ENCODE measurements at places on chromosomes 1 and 21. TPM values are rescaled to one million over a fixed set of nuclear protein-coding genes. Genes with fewer than 3 reads are reported as not detected.

- peak overlapping the region; percentile 62 for H3K27ac ChIP-seq
- peaks cover 16% of the 10 kb centered on the region for H3K4me1 ChIP-seq
- DNase-seq, result peak; percentile 24
- H3K4me3 ChIP-seq, result no peak overlapping the region
- no peaks in the 10 kb centered on the region for H3K36me3 ChIP-seq
These were observed 21.5 kb upstream of the ARHGAP29 start for GRCh38 chr1:94258873-94259331.

- H3K4me3 ChIP-seq, result no peak overlapping the region
- no peaks in the 10 kb centered on the region for H3K4me1 ChIP-seq
- no peaks in the 10 kb centered on the region for H3K36me3 ChIP-seq
These were observed 51.5 kb downstream of the VANGL2 start for GRCh38 chr1:160451859-160452232.

- peaks cover 8% of the 10 kb centered on the region for H3K4me1 ChIP-seq
- H3K36me3 ChIP-seq, result no peaks in the 10 kb centered on the region
- H3K4me3 ChIP-seq, result no peak overlapping the region
These were observed 840.7 kb upstream of the ADAMTS5 start for GRCh38 chr21:27807596-27807995.

The IGSF3 gene
- total RNA-seq, result 1.5 TPM

The CELA2B gene
- not detected for total RNA-seq
